ENCODE measurements at places on chromosomes 16 and 17.

DNA sequence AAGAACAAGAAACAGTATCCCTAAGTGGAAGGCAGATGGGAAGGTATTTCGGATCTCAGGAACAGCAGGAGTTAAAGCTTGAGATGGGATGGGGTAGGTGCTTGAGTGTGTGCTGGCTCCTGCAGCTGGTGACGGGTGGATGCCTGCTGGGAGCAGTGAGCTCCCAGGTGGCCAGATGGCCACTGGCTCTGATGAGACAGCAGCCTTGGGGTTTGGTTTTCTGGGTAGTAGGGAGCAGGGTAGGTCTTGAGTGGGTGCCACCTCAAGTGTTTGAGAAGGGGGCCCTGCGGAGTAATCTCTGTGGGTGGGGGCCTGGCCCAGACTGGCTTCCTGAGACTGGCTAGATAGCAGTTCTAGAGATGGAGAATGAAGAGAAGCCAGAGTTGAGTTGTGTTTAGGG, 10.3 kb downstream of the EPN2 start:
- no peak for DNase-seq

GRCh38 chr16:21117567-21117966, 33.1 kb downstream of the DNAH3 start:
- DNase-seq = no peak

DNA sequence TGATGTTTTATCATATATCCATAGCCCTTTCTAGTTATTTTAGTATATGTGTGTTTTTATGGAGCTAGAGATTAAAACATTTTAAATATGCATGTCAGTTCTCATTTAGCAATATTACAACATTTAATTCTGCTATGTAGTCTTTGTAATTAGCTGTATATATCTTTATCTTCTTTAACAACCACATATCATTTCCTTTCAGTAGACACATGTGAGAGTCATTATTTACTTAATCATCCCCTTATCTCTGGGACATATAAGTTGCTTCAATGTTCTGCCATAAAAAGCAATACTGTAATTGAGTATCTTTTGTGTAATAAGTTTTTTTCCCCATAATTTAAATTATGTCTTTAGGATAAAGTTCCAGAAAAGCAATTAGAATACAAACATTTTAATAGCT, 52.0 kb upstream of the CLEC3A start:
- no peak for DNase-seq

DNA sequence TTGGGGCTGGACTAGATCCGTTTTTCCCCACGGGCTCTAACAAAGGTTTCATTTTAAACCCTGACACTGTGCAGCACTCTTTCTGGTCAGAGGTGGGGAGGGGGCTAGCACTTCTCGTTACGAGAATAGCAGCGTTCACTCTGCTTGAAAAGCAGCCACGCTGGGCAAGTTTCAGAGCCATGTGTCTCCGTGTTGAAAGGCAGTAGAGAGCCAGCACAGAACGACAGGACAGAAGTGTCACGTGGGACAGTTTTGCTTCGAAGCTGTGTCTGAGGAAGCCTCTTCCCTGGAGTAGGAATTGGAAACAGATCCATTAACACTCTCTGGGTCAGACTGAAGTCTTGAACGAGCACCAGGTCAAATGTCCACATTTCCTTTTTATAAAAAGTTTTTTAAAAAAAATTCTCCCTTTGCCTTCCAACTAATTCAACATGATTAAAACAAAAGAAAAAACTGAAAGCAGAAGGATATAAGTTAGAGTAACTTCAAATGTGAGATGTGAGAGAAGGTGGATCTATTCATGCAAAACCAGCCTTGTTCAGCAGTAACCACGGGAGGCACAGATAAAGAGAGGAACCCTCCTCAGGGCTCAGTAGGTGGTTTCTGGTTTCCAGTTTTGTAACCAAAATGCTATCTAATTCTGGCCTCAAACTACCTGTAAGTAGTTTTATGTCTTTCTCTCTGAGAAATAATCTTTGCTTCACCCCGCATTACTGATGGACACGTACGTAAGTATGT, 65.0 kb downstream of the SMG6 start:
- DNase-seq = no peak

DNA sequence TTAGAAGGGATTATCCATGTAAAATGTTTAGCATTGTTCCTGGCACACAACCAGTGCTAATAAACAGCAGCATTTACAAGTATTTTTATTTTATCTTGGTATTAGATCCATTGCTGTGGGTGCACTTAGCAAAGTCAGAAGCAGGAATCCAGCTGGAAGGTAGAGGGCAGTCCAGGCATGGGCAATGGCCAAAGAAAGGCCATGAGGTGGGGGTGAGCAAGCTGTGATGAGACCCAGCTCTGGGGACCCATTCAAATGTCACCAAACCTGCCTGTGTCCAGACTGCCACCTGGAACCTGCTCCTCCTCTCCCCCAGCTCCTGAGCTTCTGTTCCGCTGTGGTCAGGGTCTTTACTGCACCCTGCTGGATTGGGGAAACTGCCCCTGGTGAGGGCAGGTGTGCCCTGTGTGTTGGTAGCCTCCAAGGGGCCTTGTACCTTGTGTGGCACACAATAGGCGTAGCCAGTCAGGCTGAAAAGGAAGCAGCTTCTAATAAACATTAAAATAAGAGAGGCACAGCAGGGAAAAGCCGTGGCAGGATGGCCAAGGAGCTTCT, 118.0 kb upstream of the CRHR1 start:
- no peak for DNase-seq

- DNase-seq = no peak
Observed at GRCh38 chr16:3761375-3762106, 44.2 kb upstream of the TRAP1 start.

- no peak for DNase-seq
Observed at GRCh38 chr16:28193530-28194423, 18.0 kb downstream of the XPO6 start.

DNA sequence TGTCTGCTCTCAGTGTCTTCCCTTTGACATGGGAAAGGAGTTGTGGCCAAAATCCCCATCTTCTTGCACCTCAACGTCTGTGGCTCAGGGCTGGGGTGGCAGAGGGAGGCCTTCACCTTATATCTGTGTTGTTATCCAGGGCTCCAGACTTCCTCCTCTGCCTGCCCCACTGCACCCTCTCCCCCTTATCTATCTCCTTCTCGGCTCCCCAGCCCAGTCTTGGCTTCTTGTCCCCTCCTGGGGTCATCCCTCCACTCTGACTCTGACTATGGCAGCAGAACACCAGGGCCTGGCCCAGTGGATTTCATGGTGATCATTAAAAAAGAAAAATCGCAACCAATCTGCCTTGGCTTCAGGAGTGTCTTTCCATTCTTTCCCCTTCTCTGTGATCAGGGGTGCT, 918 bp upstream of the MRM1 start:
- no peak for DNase-seq

DNA sequence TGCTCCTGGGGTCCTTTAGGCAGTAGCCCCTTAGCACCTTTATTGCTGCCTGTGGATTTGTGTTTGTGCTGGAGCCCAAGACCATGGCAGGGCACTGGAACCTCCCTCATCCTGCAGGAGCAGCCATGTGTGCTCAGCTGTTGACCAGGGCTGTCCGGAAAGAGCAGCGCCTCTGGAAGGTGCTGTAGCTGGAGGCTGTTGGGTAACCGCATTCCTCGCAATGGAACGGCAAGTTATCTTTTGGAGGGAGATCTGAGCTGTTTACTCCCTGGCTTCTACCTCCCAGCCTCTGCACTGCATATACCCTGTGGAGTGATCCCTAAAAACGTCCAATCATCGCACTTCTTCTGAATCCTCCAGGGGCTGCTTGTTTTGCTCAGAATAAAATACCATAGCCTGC, 291.0 kb downstream of the SNX29 start:
- DNase-seq = no peak

GRCh38 chr16:65608455-65608854, 486.6 kb upstream of the CDH11 start:
- no peak for DNase-seq

DNA sequence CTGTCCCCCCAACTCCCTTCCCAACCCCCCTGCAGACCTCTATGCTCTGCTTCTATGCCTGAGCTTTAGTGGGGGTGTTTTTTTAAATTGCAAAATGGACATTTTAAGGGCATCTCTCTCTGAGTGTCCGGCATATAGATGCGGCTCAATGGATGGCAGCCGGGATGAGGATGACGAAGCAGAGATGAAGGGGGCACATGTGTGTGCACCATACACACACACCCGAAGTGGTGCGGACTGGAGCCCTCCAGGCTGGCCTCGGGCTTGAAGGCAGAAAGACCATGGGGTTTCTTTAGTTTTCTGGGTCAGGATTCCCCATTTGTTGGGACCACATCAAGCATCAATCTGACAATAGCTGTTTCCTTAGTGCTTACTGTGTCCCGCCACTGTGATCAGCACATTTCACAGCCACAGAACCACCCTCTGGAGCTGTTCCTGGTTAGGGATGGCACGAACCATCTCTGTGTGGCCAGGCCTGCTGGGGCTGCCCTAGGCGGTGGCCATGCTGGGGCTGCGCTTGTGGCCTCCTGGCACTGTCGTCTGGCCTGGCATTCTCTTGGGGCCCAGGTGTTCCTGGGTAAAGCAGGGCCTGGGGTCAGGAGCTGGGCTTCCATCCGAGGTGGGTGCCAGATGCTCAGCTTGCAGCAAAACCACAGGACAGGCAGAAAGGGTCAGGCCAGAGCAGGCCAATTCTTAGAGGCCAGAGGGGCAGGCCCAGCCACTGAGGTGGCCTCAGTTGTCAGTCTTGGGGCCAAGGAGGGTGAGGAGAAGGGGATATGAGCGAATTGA, 49.9 kb downstream of the NT5M start:
- DNase-seq = no peak

DNA sequence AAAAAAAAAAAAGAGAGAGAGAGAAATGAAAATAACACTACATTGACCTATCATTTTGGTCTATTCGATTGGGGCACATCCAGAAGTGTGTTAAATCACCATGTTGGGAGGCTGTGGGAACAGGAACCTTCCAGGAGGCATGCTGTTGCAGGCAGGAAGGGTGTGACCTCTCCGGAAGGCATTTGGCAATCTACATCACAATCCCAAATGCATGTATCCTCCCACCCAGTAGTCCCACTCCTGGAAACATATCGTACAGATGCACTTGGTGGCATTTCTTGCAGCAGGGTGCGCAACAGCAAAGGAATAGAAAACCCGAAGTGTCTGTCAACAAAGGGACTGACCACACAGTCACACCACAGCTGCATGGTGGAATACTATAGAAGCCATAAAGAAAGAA, 7.9 kb downstream of the PLLP start:
- DNase-seq = no peak

- DNase-seq = no peak
Observed at GRCh38 chr16:22324787-22325597, 27.8 kb downstream of the POLR3E start.

DNA sequence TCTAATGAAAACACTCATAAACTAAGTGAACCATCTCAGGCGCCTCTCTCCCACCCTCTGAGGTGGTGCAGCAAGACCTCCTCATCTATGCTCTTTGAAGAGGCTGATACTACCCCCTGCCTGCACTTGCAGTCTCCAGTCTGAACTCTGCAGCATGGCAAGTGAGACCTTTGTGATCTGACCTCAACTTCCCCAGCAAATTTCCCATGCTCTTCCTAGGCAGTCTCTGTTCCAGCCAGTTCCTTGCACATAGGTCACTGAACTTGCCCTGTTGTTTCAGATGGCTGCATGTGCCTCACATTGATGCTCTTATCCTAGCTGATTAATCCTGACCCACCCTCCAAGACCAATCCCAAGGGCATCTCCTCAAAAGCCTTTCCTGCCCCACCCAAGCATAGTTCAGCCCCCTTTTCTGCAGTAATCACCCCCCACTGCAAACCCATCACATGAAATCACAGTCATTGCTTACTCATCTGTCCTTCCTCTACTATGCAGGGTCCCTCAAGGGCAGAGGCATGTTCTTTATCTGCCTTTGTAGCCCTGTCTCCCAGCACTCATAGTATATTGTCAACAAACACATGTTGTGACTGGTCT, 42.0 kb downstream of the TBX21 start:
- DNase-seq = no peak

GRCh38 chr16:46929378-46930332, 43.8 kb downstream of the DNAJA2 start:
- DNase-seq = no peak

GRCh38 chr17:28524476-28525424, 18.6 kb downstream of the FOXN1 start:
- DNase-seq = no peak

DNA sequence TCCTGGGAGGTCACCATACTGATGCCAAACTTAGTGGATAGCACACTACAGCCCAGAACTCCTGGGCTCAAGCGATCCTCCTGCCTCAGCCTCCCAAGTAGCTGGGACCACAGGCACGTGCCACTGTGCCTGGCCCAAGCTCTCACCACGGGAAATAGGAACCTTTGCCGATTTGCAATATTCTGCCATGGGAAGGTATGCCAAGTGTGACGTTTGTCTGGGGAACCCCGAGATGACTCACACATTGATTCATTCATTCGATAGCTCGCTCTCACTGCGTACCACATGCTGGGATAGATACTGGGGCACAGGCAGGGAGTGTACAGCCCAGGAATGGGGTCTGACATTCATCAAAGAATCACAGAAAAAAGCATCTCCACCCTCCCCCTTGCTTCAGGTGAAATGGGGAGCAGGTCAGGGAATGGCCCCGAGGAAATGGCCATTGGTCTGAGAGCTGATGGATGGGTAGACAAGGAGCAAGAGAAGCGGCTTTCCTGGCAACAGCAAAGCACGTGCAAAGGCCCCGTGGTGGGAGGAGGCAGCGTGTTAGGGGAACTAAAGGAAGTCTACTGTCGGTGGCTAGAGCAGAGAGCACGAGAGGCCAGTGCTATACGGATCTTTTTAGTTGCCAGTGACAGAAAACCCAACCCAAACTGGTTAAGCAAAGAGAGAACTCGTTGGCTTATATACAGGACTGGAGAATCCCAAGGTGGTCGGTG, 44.1 kb downstream of the DNAH17 start:
- no peak for DNase-seq

- DNase-seq = no peak
Observed at GRCh38 chr16:68800257-68800875, 43.0 kb upstream of the TANGO6 start.

DNA sequence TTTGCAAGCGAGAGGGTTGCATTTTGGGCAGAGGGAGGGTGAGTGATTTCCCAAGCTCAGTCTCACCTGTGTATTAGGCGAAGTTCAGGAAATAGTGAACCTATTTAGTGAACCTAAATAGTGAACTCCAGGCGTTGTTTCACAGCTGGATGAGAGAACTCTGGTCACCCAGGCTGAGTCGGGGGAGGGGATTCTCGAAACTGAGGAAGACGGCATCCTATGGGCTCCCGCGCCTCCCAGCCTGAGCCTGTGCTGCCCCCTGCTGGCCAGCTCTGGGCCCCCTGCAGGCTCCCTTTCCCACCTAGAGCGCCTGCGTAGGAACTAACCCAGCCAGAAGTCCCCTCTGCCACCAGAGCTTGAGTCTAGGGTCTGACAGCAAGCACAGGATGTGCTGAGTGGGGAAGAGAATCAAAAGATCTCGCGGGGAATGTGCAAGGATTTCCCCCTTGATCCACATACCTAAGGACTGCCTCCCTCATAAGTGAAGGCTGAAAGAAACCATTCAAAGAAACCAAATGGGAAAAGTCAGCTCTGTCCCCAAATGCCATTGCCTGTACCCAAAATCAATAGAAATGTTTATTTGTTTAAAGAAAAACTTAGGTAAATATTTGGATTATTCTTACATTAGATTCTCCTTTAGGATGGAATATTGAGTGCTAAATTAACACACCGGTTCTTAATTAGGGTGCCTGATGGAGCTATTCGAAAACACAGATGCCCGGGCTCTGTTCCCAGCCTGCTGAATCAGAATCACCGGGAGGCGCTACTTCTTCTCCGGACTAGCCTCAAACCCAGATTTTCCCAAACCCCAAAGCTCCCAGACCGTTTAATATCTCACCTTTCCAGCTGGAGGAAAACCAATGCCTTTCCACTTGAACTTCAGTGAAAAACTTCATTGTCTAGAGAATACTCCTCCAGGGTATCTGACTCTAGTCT, 14.8 kb upstream of the MARVELD3 start:
- DNase-seq = no peak

All from iPS DF 19.7 (cell line).